ENCODE measurements at places on chromosomes 7 and 10.
A peak's percentile ranks its signal among the peaks of the same experiment; 100 is the strongest.

GRCh38 chr10:90328459-90328858, 529.4 kb downstream of the HTR7 start:
- DNase-seq: no peak

DNA sequence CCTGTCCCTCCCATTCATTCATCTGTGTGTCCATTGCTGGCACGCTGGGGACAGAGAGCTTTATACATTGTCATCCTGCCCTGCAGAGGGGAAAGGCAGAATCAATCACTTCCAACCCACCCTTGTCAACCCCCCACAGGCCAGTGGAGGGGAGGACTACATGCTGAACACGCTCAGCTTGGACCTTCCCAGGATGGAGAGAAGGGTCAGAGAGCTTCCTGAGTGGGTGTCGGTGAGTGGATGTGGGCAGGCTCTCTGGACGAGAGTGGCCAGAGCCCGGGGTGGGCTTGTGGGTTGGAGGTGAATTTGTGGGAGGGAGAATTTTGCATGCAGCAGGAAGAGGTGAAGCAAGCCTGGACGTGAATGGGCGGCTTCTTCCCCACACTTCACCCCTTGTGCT, 93.9 kb downstream of the DNAJB6 start:
- no peak for DNase-seq

- DNase-seq: no peak
Measured at GRCh38 chr10:67663449-67664087, 32.4 kb downstream of the CTNNA3 start.

- DNase-seq: no peak
Measured at GRCh38 chr7:155342313-155342712, 44.6 kb downstream of the INSIG1 start.

GRCh38 chr10:89224739-89225443, 17.8 kb upstream of the CH25H start:
- no peak for DNase-seq

DNA sequence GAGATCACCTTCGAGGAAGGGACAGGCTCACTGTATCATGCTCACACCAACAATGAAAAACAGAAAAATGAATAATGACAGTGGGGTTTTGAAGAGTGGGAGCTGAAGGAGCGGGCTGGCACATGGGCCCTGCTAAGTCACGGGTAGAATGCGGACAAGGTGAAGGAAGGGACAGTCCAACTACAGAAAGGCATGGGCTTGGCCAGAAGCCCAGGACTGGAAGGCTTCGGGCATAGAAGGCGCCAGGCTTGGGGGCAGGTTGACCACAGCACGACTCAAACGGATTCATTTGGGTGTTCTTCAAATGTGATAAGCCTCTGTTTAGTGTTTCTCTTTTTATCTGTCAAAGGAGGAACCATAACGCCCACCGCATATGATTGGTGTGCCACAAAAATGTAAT, 509.5 kb downstream of the CCSER2 start:
- DNase-seq: no peak

GRCh38 chr7:87127019-87127418, 25.2 kb upstream of the DMTF1 start:
- no peak for DNase-seq

GRCh38 chr10:104480797-104481196, 127.2 kb downstream of the CFAP58 start:
- DNase-seq: no peak

GRCh38 chr10:88512599-88512998, 70.5 kb downstream of the RNLS start:
- no peak for DNase-seq

- DNase-seq: no peak
Measured at GRCh38 chr7:130721486-130722277, 12.3 kb downstream of the KLF14 start.

DNA sequence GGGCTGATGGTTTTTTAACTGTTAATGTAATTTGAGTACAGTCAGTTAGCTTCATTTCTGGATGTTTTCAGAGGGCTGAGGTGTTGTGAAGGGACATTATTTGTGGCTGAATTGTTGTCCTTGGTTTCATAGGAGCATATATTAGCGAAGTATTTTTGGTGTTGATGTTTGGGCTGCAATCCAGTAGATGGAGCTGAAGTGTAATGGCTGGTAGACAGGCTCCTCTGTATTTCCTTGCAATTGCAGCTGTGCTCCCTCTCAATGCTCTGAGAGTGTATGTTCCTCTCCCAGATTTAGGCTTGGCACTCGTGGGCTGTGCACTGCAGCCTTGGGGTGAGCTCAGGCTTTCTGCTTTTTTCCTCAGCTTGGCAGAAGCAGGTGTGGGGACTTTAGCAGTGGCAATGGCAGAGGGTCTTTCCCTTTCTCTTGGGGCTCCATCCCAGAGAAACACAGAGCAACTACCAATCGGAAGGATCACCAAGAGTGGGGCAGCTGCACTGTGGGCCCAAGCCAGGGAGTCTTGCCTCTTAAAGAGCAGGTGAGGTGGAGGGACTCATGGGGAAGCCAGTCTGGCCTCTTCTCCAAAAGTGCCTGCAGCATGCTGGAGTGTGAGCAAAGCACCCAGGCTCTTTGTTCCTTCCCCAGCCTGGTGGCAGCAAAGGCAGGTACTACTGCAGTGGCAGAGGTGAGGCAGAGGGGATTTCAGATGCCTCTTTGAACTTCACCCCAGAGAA, 544.4 kb downstream of the SH2D4B start:
- DNase-seq: no peak

- no peak for DNase-seq
Measured at GRCh38 chr7:69889338-69889975, 291.2 kb downstream of the AUTS2 start.

DNA sequence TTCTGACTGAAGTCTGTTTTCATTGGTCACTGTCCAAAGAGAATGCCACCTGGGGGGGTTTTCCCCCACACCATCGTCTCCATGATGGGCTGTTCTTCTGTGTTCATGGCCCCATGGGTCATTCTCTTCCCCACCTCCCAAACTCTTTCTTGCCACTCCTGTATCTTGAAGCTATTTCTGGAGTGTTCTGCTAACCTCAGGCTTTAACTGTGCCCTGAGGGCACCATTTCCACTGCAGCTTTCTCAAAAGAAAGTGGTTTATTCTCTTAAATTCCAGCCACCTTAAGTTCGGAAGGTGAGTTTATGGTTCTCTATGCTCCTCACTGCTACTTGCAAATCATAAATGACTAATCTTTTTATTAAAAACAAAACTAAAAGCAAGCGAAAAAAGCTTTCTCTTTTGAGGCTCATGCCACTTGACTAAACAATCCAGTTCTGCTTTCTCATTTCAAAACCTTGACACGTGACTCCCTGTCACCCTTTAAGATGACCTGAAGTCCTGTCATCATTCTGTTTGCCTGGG, 7.4 kb upstream of the APBB1IP start:
- DNase-seq: peak; percentile 28

- no peak for DNase-seq
Measured at GRCh38 chr7:8386926-8387550, 46.4 kb upstream of the NXPH1 start.

GRCh38 chr7:118949031-118949430, 724.5 kb downstream of the ANKRD7 start:
- DNase-seq: no peak

- DNase-seq: no peak
Measured at GRCh38 chr7:9671979-9672917, 1238.8 kb downstream of the NXPH1 start.

- DNase-seq: no peak
Measured at GRCh38 chr7:142835487-142835886, 19.4 kb upstream of the EPHB6 start.

DNA sequence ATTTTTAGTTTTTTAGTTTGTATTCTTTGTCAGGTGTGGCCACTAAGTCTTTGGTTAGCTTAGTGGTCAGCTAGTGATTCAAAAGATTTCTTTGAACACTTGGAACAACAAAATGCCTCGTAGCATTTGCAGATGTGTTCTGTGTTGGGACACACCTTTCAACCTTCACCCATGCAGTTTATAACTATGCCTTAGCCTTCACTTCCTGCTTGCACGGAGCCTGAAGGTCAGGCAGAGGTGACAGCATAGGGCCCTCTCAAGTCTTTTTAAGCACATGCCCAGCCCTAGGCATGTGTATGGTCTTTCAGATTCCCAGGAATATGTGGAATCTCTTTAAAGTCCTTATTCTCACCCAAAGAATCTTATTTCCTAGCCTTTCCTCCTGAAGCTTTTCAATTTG, 17.6 kb downstream of the PLAC9 start:
- DNase-seq: no peak

- no peak for DNase-seq
Measured at GRCh38 chr7:139645572-139646523, 122.4 kb downstream of the CLEC2L start.

GRCh38 chr7:115068220-115068619, 146.3 kb downstream of the MDFIC start:
- no peak for DNase-seq

DNA sequence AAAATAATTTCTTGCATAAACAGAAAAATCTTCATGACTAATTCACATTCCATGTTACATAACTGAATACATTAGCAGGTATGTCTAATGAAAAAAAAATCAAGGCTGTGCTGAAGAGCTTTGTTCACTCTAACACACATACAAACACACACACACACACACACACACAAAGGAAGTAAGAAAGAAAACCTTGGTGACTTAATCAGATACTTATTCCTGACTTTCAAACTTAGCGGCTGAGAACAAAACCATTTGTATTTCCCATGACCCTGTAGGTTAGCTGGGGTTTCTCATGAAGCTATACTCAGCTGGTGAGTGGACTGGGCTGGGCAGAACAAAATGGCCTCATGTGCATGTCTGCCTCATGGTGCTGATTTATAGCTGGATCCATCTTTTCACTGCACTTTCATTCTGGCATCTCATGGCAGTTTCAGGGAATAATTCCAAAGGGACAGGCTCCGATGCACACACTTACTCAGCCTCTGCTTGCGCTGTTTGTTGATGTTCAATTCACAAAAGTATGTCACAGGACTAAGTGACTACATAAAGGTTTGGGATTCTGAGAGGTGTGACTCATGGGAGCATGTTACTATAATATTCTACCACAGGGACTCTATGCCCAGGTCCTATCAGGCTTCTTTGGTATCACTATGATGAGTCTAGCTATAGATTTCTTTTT, 161.2 kb downstream of the PCLO start:
- no peak for DNase-seq

DNA sequence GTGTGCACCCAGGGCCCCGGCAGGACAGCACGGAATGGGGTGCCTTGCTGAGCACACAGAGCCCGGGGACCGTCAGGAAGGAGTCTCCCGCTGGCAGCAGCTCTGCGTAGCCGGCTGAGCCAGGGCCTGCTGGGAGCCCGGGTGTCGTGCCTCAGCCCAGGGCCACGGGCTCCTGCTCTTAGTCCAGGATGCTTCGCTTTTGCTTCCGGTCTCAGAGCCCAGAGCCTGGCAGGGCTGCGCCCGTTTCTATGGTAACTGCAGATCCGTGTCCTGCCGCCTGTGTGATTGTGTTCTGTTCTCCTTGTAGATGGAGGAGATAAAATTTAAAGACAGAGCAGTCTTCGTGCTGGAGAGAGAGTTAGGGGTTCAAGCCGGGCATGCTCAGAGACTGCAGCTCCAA, 53.7 kb upstream of the DPYSL4 start:
- no peak for DNase-seq

DNA sequence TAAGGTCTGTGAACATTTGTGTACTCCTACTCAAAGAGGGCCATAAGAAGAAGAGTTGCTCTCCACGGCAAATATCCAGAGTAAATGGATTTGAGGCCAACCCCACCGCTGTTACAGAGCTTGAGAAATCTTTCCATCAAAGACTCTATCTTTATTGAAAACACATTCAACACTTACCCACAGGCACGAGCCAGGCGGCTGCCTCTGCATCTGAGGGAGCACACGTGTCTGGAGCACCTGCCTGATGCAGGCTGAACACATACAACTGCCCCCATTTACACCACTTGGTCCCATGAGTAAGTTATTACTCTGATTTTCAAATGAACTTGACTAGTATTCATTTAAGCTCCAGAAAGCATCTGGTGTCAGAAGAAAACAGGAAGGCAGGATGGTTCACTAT, 38.7 kb downstream of the HBP1 start:
- no peak for DNase-seq

- no peak for DNase-seq
Measured at GRCh38 chr10:120459185-120459584, 2.2 kb downstream of the PLPP4 start.

- no peak for DNase-seq
Measured at GRCh38 chr7:53350241-53350640, 314.8 kb downstream of the POM121L12 start.

DNA sequence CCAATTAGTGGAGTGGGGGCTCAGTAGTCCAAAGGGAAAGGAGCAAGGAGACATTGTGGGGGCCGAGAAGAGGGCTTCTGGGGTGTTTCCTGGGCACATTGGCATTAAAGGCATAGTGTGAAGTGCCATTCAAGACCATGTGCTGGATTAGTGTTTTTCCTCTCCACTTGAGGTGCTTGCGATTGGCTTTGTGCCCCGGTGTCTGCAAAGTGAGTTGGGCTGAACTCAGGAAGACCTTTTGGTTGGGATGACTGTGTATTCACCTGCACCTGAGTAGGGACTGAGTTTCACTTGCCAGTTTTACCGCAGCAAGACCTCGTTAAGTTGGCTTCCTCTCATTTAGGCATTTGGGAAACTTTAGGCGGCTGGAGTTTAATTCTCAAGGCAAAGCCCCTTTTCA, 73.0 kb downstream of the TCF7L2 start:
- DNase-seq: no peak

- no peak for DNase-seq
Measured at GRCh38 chr7:108825581-108825909, 255.9 kb downstream of the DNAJB9 start.

DNA sequence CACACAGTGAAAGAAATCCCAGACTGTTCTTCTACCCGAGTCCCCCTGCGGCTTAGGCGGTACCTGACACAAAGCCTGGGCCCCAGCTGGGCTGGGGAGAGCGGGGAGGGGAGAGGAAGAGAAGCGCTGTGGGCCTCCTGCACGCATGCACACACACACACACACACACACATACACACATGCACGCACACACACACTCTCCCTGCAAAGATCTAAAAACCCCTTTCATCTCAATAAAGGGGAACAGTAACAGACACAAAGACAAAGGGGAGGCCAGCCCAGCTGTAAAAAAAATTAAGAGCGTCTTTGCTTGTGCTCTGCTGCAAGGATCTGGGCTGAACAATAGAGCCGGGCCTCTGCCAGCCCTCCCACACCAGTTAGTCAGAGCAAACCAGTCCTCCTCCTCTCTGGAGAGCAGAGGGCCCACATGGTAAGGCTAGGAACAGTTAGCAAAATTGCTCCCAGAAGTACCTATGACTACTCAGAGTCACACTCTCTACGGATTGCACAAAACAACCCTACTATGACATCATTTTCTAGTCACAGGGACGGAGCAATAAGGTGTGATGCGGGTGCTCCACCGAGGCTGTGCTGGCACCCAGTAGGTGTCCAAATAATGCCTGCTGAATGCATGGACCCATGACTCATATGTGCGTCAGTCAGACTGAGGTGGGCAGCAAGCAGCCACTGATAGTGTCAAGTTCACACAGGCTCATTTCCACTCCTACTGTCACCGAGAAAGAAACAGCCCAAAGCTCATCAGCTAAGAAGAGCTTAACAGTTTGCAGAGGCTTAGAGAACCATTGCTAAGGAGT, 9.2 kb downstream of the ITPRIP start:
- no peak for DNase-seq

- DNase-seq: no peak
Measured at GRCh38 chr7:116949941-116950801, 3.1 kb upstream of the ST7 start.

- peak; percentile 20 for DNase-seq
Measured at GRCh38 chr7:38905056-38905759, 3.8 kb downstream of the VPS41 start.

GRCh38 chr7:130639388-130639787, 29.2 kb downstream of the COPG2 start:
- DNase-seq: no peak

Data from GM12891 (cell line).